Epithelial cell of esophagus (primary cell): ENCODE measurements at places on chromosomes 6 and 20.

DNA sequence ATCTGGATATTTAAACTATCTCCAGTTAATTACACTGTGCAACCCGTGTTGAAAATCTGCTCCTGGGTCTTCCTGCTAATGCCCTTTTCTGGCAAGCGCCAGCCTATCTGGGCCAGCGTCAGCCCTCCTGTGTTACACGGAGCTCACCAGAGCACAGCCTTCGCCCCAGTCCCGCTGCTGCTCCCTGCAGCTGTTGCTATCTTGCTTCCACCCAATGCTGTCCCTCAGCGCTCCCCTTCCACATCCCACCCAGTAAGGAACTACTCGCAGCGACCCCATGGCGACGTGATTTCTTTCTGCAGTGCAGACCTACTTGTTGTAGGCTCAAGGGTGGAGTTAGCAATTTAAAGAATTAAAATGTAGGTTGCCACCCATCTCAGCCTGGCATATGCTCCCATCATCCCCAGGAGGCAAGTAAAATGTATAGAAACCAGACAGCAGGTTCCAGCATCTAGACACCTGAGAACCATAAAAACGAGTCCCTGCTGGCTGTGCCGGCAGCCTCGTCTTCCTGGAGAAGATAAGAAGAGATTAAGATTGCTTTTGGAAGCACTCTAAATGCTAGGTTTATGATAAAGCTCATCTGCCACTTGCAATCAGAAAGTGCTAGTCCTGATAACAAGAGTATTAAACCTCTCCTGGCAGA is 254.3 kb upstream of the FOXQ1 start:
- no peak for DNase-seq

GRCh38 chr6:71929047-71929446 is 42.7 kb downstream of the RIMS1 start:
- DNase-seq: no peak

DNA sequence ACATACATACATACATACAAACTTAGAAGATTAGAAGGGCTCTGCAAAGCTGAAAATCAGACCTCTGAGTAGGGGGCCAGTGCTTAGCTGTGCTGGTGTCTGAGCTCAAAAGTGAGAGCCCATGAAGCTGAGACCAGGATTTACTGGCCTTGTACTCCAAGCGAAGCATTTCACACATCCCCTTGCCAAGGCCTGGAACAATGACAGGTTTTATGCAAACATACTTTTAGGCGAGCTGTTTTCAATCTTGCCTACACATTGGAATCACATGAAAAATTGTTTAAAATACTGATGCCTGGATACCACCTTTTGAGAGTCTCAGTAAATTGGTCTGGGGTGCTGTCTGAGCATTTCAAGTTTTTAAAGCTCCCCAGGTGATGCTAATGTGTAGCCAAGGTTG is 80.9 kb upstream of the SRSF6 start:
- DNase-seq: no peak

- DNase-seq: no peak
Observed at GRCh38 chr6:165906-166305, 126.4 kb upstream of the DUSP22 start.
